ENCODE measurements at places on chromosomes 5 and 9. TPM values are rescaled to one million over a fixed set of nuclear protein-coding genes. Genes with fewer than 3 reads are reported as not detected.
A peak's percentile ranks its signal among the peaks of the same experiment; 100 is the strongest.

DNA sequence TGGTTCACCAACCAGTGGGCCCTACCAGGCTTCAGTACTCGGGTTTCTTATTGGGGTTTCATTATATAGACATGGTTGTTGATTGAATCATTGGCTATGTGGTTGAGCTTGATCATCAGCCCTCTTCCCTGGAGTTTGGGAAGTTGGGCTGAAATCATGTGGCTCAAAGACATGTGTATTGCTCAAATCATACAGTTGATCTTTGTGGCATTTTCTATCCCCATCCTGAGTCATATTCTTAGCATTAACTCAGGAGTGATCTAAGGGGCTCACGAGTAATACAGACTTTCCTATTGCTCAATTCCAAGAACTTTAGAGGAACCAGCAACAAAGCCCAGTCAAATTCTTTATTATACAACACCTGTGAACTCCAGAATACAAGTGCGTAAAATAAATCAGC lies 66.2 kb downstream of the SMC5 start:
- DNase-seq = no peak

DNA sequence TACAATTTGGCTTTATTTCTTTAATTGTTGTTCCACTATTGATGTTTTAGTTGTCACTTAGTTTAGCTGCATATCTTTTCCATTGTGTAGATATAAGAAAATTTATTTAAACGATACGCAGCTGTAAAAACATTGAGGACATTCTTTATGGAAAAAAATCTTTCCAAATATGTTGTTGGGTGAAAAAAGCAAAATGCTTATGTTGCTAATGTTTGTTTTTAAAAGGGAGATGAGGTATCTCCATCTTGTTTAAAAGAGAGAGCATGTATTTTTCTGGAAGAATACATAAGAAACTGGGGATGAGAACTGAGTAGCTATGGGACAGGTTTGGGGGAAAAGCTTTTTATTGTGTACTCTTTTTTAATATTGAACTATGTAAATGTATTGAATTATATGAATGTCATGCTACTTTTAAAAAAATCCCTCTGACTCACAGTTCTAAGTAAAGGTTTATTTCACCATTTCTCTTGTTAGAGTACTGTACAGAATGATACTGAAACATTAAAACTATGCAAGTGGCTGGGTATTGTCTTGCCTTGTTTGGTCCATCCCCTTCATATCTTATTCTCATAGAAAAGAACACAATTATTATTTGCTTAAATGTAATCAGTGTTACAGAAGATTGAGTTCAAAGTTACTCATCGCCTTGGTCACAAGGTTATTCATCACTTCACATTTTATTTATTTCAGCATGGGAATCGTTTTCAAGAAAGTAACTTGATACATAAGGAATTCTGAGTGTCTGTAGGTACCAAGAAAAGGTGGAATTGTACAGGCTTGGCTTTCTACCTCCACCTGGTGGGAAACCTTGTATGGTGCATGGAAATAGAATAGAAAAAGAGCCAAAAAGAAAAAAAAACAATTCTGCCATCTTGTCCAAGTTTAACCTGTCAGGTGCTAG lies 85.8 kb downstream of the RIC1 start:
- peak; percentile 2 for DNase-seq

DNA sequence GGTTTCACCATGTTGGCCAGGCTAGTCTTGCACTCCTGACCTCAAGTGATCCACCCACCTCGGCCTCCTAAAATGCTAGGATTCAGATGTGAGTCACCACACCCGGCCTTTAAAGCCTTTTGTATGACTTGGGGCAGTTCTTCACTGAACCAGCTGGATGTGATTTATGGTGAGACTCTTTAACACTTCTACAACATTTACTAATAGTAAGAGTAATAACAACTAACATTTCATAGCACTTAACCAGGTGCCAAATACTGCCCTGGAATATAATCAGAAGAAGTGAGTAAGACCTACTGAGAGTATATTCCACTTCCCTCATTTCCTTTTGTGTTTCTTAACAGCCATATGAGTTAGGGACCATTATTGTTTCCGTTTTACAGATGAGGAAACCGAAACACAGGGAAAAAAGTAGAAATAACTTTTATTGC lies 10.0 kb downstream of the ZSWIM6 start:
- no peak for DNase-seq

GRCh38 chr5:122907276-122907675 lies 61.9 kb downstream of the SNX24 start:
- DNase-seq = no peak

- no peak for DNase-seq
Observed at GRCh38 chr5:59296317-59297264, 596.9 kb downstream of the PDE4D start.

Gene SREK1IP1
- total RNA-seq = 6.1 TPM

Gene ANKRD34B
- not detected for total RNA-seq

Gene N4BP3
- total RNA-seq = 0.25 TPM

Gene PCDH12
- not detected for total RNA-seq
